ENCODE measurements at places on chromosomes 6 and 20.

- DNase-seq, result no peak
Measured at GRCh38 chr6:3527651-3527977, 70.8 kb upstream of the SLC22A23 start.

- no peak for DNase-seq
Measured at GRCh38 chr6:37024656-37025337, 19.3 kb downstream of the FGD2 start.

DNA sequence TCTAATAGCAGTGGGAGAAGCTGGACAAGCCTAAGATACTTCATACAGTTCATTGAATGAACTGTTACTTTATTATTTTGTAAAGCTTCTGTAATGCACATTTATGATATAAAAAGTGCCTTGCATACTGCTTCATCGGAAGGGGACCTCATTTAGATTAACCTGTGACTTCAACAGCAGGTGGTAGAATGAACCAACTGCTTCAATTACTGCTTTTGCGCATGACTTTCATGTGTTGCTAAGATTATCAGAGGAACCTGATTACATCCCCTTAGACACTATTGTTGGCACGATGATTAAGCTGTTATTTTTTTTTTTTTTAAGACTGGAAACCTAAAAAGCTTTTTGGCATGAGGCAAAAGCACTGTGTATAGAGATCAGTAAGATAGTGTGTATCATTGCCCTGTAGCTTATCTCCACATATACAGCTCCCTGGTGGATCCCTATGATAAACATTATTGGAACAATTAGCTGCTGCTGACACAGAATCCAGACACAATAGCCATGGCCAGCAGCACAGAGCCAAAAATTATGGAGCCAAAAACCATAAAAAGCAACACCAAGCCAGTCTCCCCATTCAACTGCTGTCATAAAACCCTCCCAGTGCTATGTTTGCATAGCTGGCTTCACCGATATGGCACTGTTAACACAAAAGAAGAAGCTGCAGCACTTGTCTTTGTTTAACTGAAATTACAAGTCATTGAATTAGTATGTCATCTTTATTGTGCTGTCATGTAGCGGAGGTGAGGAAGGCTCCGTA is 731.6 kb upstream of the MMS22L start:
- no peak for DNase-seq

DNA sequence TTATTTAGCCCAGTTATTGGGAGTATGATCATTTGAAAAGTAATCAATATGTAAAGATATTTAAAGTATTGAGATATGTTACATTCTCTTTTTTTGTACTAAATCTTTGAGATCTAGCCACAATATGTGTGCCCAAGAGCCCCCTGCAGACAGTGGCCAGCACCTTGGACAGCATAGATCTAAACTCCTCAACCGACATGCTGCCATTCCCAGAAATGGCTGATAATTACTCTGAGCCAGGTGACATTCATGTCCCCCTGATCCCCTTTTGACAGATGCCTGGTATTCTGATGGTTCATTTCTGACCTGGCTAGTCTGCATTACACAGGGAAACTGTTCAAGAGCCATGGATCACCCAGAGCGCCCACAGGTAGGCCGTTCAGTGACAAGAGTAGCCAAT is 177.1 kb downstream of the ZDHHC14 start:
- no peak for DNase-seq

DNA sequence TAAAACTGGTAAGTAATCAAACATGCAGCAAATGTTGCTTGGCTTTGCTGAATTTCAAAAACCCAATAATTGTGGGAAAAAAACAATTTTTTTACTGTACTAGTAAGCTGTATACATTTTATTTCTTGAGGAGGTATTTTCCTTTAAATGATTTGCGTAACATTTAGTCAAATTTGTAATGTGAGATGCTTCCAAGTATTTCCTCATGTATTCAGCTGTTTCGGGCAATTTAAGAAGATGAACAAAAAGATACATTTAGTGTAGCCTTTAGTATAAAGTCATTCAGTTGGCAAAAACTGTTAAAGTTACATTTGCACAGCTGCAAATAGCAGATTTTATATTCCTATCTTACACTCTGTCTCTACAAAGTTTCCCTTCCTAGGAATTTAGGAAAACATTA is 186.1 kb upstream of the SCGN start:
- no peak for DNase-seq

DNA sequence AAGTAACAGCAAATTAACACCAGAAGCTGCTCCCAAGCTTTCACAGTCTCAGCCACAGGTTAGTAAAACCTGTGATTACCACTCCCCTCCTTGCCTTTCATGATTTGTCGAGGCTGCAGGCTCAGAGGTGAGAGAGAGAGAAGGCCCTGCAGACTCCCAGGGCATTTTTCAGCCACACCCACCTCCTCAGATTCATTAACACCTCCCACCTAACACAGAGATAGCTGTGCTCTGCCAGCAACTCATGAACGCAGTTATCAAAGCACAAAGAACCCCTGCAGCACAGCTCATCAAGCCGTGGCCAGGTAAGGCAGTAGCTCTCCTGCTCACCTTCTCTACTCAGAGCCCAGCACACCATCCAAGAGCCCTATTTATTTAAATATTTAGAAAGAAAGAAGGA is 27.1 kb downstream of the F13A1 start:
- DNase-seq, result no peak

- no peak for DNase-seq
Measured at GRCh38 chr6:167647306-167647705, 179.4 kb upstream of the AFDN start.

- DNase-seq, result no peak
Measured at GRCh38 chr20:5211803-5212714, 85.3 kb downstream of the CDS2 start.

- no peak for DNase-seq
Measured at GRCh38 chr20:31473331-31474096, 1.4 kb downstream of the DEFB124 start.

GRCh38 chr6:32166411-32167061 is 2.1 kb downstream of the EGFL8 start:
- no peak for DNase-seq

DNA sequence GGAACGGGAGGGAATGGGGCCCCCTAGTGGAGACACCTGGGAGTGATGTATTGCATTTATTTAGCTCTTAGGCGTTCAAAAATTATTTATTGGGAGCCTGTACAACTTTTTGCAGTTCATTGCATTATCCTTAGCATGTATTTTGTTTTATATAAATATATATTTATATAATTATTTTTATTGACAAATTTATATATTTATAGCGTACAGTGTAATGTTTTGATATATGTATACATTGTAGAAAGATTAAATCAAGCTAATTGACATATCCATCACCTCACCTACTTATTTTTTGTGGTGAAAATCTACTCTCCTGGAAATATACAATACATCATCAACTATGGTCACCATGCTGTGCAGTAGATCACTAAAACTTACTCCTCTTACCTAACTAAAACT is 975 bp downstream of the SIRT5 start:
- no peak for DNase-seq

- no peak for DNase-seq
Measured at GRCh38 chr20:16007962-16008361, 565.3 kb downstream of the KIF16B start.

DNA sequence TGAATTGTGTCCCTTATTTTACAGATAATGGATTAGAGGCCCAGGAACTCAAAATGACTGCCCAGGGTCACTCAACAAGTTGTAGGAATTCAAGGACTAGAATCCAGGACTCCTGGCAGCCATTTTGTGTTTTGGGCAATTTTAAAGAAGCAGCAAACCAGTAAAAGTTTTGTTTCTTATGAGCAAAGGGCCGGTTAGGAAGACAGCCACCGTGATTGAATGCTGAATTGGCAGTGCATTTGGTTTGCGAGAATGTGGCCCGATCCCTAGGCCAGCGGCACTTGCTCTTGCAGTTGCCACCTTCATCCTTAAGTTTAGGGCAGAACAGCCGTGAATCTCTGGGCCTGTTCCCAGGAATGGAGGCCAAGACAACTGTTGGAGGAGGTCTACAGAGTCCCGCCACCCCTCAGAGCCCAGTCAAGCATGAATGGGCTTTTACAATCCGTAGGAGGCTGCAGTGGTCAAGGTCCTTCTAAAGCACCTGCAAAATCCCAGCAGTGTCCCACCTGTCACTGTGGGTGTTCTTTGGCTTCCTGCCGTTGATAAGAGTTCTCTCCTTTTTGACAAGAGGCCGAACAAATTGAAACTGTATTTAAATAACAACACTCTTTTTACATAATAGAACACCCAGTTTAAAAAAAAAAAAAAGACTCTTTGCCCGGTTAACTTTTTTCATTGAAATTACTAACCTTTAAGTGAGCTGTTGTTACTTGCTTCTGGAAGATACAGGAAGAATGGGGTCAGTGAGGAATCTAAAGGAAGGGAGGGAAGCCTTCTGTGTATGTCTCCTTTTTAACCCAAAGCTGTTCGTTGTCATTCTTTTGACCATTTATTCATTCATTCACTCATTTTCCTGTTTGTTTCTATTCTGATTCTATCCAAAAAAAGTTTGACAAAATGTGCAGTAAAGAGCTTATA is 68.7 kb downstream of the PHACTR2 start:
- DNase-seq, result no peak

GRCh38 chr20:18743665-18744440 is 69.7 kb upstream of the SCP2D1 start:
- DNase-seq, result no peak

- peak; percentile 9 for DNase-seq
Measured at GRCh38 chr20:59765599-59766177, 161.3 kb downstream of the PHACTR3 start.

DNA sequence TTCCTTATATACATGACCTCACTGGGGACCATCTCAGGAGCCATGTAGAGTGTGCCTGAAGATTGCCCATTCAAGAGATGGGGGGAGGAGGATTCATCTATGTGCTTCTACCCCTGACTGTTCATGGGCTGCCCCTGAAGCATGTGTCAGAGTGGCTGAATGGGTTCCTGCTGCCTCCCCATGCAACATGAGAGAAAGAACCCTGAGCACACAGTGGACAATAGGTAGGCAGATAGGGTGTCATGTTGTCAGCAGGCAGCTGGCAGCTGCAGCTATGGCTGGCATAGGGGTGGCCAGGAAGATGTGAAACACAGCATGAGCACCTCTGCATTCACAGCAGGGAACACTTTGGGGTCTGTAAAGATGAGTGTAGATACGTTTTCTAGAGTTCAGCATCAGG is 208.4 kb upstream of the CNR1 start:
- no peak for DNase-seq

GRCh38 chr6:148598724-148599123 is 148.1 kb upstream of the UST start:
- DNase-seq, result no peak

DNA sequence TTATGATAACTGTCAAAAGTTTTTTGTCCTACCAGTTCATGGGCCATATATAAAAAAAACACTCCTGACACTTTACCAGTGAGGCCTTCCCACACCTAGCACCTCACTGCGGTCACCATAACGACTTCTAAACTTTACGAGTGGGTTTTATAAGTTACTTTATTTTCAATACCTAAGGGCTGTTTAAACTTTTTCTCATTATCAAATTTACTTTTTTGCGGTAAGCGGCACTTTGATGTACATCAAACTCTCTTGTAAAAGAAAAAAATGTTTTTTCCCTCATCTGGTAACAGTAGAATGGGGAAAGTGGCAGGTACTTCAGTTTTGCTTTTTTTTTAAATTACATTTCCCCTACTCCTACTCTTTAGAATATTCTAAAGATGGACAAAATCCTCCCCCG is 36.2 kb downstream of the FYN start:
- no peak for DNase-seq

GRCh38 chr6:53840027-53840426 is 45.2 kb downstream of the LRRC1 start:
- DNase-seq, result no peak

- no peak for DNase-seq
Measured at GRCh38 chr6:26327450-26328264, 37.3 kb upstream of the BTN3A2 start.

- DNase-seq, result no peak
Measured at GRCh38 chr6:113292646-113293422, 564.3 kb upstream of the MARCKS start.

DNA sequence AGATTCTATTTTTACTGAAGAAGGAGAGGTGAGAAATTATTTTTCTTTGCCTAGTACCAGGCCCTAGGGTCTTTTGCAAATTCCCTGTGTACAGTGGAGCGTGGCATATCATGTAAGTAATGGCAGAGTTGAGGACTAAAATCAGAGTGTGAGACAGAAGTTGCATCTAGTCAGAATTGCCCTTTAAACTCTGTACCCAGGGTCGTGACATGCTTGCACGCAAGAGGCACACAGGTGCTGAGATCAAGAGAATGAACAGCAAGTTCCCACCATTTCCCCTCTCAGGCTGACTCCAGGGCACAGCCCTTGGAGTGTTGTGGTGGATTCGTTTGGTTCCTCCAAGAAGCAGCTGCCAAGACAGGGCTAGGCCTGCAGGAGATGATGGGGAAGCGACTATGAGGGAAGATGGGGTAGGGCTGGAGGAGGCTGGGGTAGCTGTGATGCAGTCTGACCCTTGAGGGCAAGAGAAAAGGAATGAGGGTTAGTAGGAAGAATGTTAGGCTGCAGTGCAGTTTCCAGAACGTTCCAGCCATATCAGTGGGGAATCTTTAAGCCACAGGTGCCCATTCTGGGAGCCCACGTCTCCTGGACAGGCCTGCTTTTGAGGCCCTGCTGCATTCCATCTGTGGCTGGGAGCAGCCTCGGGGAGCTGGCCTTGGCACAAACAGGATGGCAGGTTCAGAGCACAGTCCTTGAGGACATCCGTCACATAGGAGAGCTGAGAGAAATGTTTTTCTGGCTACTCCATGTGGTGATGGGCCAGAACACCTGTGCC is 6.9 kb downstream of the NELFCD start:
- DNase-seq, result no peak

- no peak for DNase-seq
Measured at GRCh38 chr6:20929283-20929682, 395.0 kb downstream of the CDKAL1 start.

- no peak for DNase-seq
Measured at GRCh38 chr6:129659167-129659566, 50.8 kb downstream of the ARHGAP18 start.

DNA sequence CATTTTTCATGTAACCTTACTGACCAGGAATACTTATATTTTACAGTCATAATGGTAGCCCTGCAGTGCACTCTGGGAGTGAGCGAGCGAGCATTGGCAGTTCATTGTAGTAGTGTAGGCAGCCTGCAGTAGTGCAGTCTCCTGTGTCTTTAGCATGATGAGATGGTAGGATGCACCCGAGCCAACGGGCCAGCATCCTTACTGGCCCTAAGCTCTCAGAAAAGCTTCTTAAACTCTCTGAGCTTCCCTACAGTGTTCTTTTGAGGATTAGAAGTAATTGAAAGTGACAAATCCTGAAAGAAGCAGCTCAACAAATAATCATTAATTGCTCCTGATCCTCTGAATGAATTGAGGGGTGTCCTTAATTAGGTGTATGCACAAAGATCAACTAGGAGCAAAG is 20.9 kb downstream of the SLC9A8 start:
- DNase-seq, result no peak

GRCh38 chr6:170291271-170292110 is 613 bp upstream of the DLL1 start:
- no peak for DNase-seq

DNA sequence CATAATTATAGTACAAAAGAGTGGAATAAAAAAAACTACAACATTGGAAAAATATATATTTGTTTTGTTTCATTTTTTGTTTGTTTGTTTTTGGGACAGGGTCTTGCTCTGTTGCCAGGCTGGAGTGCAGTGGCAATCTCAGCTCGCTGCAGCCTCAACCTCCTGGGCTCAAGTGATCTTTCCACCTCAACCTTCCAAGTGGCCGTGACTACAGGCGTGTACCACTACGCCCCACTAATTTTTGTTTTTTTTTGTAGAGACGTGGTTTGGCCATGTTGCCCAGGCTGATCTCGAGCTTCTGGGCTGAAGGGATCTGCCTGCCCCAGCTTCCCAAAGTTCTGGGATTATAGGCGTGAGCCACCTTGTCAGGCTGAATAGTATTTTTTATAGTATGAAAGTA is 41.4 kb upstream of the SH3BGRL2 start:
- no peak for DNase-seq
